Stimulated activated CD4-positive, alpha-beta T cell treated with anti-CD3 and anti-CD28 coated beads, Interleukin-12 subunit alpha, Interleukin-12 subunit beta, amount 100 ng/mL, for 4 hours (primary cell): ENCODE measurements at places on chromosomes 1 and 21.

GRCh38 chr21:41783476-41784180, 16.8 kb upstream of the RIPK4 start:
- DNase-seq = no peak

GRCh38 chr21:26958788-26959187, 8.1 kb downstream of the ADAMTS5 start:
- no peak for DNase-seq

DNA sequence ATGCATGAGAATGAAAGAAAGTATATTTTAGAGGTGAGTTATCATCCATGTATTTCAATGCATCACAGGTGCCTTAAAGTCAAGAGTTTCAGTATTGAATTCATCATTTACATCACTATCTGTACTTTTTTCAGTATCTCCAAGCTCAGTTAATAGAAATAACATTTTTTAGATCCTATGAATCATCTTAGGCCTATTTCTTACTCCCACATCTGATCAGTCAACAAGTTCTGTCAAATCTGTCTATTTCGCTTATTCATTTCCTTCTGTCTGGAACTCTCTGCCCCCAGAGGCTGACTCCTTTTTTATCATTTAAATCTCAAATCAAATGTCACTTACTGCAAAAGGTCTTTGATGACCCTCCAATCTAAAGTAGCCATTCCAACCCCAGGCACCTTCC, 295.2 kb downstream of the LRRC7 start:
- no peak for DNase-seq

- DNase-seq = no peak
Measured at GRCh38 chr1:183279835-183280234, 93.8 kb downstream of the LAMC2 start.

GRCh38 chr1:63915121-63915520, 141.3 kb downstream of the ROR1 start:
- no peak for DNase-seq

DNA sequence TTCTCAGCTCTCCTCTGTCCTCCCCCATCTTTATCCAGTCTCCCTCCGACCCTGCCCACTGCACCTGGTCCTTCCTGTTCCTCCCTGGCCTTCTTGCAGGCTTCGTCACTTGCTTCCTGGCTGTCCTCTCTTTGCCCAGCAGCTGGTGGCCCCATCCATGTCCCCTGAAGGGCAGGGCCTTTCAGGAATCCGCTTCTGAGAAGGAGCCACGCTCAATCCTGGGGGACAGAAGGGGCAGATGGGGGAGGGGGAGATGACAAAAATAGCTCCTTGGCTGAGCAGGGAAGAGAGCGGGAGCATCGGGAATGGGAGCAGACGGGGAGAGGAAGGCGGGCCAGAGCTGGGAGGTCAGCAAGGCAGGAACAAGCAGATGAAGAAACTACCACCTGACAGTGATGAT, 40.7 kb downstream of the SLC30A1 start:
- DNase-seq = no peak

- DNase-seq = no peak
Measured at GRCh38 chr1:242515555-242515954, 8.9 kb downstream of the PLD5 start.

DNA sequence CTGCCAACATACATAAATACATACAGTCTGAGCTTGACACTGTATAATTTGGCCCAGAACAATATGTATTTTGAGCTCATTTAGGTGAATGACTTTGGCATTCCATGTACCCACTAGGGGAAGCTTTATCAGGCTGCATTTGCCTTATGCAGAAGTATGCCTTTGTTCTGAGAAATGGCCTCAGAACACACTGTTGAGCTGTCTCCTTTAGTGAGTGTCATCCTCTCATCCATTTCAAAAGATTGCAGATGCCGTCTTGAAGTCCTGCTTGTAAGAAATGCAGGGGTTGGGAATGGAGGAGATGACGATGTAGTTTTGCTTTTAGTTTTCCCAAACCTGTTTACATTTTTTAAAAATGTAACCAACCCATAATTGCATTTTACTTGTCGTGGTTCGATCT, 14.8 kb upstream of the NBL1 start:
- DNase-seq = no peak

DNA sequence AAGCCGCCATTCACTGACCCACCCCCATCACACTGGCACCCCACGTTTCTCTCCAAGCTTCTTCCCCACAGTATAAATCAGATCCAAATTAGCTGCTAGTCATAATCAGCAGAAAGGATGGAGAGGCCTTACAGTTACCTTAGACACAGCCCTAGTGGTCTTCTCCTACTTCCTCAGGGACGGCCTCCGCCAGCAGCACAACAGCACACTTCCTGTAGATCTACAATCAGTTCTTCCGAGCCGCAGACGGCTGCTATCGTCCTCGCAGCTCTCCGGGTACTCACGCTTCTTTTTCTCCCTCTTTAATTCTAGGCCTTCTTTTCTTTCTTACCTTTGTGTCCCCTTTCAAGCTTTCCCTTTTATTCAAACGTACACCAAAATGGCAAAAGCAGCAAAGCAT, 313.5 kb downstream of the SMYD3 start:
- DNase-seq = no peak

GRCh38 chr1:75539230-75540116, 71.4 kb downstream of the SLC44A5 start:
- no peak for DNase-seq

DNA sequence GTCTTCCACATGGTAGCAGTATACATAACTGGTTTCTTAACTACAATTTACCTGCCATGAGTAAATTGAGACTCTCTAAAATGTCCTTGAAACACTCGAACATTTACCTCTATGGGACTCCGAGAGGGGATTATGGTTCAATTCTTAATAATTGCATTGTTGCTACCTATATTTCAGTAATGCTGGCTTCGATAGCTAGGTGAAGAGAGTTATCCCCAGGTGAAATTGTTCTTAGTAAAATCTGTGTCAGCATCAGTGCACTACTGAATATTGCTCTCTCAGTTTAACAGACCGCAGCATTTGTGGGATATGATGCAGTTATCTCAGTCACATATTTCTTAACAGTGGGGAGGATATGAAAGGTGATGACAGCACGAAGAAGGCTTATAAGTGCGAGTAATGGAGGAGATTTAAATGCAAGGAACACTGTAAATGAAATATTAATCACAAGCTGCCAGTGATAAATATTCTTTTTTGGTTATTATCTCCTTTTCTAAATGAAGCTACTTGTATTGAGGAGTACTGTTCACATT, 801.9 kb downstream of the BRINP3 start:
- DNase-seq = no peak

- DNase-seq = no peak
Measured at GRCh38 chr1:178751046-178751445, 26.0 kb downstream of the RALGPS2 start.

- DNase-seq = no peak
Measured at GRCh38 chr1:43234267-43234666, 35.5 kb upstream of the TMEM125 start.

DNA sequence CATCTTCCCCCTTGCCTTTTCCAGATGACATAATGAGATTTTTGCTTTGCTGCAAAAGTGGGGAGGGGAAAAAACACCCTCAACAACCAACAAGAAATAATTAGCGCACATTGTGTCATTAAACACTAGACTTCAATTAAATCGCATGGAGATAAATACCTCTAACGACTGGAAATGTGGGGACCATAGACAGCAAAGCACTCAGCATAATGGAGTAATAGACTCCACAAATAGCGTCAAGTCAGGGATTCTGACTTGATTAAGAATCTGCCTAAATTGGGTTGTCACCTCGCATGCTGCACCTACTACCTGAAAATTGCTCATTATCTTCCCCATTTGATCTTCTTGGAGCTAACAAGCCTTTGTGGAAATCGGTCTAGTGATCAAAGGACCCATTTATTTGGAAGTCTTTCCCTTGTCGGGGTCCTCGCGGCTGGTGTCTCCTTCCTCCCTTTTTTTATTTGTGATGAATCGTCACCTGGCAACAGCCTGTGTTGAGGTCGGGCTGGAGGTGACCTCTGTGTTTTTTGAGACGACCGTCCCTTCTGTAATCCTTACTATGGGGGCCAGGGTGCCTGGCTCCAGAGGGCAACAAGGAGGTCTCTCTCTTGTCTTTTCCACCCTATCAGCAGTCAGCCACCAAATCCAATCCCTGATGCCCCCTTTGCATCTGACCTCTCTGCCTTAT, 75.3 kb upstream of the IGSF21 start:
- no peak for DNase-seq

DNA sequence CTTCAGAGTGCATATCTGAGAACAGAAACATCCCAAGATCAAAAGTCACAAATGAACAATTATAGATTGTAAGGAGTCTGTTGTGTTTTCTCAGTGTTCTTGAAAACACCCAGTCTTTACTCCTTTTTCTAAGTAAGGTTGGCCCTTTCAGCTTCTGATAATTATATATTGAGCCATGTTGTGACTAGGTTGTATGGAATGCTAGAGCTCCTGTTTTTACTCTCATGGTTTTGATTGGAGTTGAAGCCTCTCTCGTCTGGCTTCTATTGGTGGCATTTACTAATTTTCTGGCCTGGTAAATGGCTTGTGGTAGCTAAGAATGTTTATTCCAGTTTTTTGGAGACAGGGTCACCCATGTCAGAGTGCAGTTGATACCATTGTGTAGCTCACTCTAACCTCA, 84.7 kb downstream of the NDUFS5 start:
- no peak for DNase-seq

- no peak for DNase-seq
Measured at GRCh38 chr1:198636391-198636790, 2.4 kb upstream of the PTPRC start.

DNA sequence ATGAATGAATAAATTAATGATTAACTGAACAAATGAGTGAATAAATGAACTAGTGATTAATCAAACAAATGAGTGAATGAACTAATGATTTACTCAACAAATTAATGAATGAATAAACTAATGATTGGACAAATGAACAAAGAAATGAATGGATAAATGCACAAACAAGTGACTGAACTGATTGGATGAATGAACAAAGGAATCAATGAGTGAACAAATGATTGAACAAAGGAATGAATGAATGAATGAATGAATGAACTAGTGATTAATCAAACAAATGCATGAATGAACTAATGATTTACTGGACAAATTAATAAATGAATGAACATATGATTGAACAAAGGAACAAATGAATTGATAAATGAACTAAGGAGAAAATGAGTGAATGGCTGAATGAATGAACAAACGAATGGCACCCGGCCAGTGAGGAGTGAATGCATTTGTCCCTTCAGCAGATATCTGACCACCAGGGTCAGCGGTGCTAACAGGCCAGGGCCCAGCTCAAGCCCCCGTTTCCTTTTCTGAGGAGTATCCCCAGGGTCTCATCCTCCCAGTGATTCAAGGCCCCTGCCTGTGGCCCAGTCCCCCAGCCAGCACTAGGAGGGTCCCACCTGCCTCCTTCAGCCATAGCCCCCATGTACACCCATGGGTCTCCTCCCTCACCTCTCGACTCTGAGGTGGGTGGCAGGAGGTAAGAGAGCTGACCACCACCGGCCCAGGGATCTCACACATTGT, 49.9 kb downstream of the WNT9A start:
- no peak for DNase-seq

DNA sequence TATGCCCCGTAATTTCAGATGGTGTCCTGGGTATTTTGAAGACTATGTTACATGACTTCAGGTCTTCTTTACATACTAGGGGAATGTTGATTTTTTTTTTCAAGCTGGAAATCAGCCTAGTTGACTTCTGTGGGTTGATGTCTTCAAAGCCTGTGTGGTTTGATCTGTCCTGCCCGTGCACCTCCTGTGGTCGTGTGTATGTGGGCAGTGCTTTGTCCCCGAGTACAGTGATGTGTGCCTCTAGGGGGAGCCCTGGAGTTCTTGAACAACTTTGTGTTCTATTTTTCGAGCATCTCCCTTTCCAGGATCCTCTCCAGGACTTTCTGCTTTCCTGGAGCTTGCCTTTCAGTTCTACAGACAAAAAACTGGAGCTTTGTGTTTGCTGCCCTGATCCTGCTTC, 28.9 kb downstream of the OBSCN start:
- DNase-seq = no peak

DNA sequence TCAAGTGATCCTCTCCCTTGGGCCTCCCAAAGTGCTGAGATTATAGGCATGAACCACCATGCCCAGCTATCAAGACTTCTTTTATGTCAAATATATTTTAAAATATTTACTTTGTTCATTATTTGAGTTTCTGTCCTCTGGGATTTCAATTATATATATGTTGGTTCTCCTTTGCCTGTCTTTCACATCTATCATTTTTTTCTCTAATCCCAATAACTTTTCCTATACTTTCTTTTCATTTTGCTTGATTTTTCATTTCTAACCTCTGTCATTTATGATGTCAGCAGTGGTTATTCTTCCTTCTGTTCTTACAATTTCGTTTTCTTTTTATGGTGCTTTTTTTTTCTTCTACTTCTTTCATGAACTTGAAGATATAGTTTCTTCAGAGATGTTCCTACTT, 47.3 kb downstream of the SLC35F3 start:
- no peak for DNase-seq

- no peak for DNase-seq
Measured at GRCh38 chr1:226485192-226485591, 63.4 kb upstream of the STUM start.
